AG04450 (cell line): ENCODE measurements at places on chromosomes 12 and 14.

DNA sequence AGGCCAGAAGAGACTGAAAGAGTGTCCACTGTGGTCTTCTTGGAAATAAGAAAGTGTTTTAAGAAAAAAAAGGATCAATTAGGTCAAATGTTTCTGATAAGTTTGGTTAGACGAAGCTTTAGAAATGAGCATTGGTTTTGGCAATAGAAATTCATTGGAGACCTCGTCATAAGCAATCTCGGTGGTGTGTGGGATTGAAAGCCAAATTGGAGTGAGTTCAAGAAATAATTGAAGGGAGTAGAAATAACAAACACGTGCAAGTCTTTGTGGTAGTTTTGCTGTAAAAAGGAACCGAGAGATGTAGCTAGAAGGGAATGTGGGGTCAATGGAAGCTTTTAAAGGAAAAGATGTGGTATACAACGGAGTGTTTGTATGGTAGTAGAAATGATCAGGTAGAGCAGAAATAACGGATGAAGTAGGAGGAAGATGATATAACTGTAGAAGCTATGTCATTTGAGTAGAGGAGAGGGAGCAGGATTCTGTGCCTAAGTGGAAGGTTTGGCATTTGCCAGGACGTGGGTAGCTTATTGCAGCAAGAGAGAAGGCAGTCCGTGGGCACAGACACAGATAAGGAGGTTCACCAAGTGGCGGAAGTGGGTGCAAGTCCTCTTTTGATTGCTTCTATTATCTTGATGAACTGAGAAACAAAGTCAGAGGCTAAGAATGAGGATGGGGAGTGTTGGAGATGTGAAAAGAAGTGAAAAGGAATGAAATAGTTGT, 146.2 kb downstream of the DACT1 start:
- no peak for DNase-seq

DNA sequence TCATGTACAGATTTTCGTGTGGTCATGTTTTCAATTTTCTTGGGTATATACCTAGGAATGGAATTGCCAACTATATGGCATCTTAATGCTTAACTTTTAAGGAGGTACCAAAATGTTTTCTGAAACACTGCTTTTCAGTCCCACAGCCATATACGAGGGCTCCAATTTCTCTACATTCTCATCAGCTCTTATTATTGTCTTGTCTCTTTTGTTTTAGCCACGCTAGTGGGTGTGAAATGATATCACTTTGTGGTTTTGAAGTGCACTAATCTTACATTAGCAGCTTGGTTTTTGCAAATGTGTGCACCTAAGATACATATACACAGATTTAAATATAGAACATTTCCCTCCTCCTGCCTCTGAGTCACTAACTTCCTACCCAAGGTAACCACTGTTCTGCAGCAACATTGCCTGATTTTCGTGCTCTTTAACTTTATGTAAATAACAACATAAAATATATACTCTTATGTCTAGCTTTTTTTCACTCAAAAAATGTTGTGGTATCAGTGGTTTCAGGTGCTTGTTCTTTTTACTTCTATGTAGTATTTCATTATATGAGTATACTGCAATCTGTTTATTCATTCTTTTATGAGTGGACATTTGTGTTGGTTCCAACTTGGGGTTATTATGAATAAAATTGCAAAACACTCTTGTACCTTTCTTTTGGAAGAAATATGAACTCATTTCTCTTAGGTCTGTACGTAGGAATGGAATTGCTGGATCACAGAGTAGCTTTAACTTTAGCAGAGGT, 73.1 kb downstream of the ZFP36L1 start:
- DNase-seq, result no peak

DNA sequence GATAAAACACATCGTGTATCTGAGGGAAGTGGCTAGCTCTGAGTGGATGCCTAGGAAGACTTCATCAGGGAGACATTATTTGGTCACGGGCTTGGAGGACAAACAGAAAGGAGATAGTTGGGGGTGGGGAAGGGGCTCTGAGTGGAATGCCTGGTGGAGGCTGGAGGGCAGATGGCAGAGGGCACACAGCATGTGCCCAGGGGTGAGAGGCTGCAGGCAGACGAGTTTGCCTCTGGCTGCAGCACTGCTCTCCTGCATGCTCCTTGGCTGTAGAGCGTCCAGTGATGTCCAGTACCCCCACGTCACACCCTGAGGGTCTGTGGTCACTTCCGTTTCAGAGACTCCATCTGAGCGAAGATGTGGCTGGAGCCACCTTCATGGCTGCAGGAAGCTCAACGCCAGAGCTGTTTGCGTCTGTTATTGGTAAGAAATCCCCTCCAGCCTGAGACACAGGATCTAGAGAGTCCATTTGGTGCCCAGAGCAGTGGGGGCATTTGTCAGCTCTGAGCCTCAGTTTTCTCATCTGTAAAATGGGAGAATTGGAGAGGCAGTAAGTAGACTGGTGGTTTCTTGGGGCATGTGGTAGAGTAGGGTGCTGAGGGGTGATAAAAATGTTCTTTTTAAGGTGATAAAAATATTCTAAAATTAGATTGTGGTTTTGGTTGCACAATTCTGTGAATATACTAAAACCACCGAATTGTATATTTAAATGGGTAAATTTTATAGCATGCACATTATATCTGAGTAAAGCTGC, 71.7 kb upstream of the RIN3 start:
- DNase-seq, result no peak

- peak; percentile 93 for DNase-seq
Observed at GRCh38 chr12:65649126-65649525, 175.2 kb upstream of the HMGA2 start.

DNA sequence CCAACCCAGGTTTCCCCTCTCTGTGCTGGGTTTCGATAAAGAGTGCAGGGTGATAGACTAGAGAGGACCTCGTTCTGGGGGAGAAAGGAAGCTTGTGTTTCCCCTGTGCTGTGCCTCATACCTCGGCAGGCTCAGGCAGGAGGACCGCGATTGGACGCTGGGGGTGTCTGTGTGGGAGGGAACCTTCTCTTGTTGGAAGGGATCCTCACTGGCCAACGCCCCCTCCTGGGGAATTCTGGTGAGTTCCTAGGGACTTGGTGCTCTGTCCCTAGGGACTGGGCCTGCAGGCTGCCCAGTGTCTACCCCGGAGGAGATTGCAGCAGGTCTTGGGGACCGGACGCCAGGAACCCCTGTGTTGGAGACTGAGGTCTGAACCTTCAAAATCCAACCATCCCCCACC, 157.4 kb upstream of the PRMT8 start:
- DNase-seq, result no peak

GRCh38 chr12:69719336-69720316, 19.0 kb upstream of the RAB3IP start:
- no peak for DNase-seq

DNA sequence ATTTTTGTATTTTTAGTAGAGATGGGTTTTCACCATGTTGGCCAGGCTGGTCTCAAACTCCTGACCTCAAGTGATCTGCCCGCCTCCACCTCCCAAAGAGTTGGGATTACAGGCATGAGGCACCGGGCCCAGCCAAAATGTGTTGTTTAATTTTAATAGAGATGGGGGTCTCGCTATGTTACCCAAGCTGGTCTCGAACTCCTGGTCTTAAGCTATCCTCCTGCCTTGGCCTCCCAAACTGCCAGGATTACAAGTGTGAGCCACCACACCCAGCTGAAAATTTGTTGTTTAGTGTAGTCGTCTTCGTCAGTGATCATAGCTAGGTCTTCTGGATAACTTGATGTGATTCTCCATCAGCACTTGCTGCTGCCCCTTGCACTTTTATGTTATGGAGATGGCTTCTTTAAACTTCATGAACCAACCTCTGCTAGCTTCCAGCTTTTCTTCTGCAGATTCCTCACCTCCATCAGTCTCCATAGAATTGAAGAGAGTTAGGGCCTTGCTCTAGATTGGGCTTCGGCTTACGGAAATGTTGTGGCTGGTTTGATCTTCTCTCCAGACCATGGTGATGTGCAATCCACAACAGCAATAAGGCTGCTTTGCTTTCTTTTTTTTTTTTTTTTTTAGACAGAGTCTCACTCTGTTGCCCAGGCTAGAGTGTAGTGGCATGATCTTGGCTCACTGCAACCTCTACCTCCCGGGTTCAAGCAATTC, 13.0 kb downstream of the ISCU start:
- no peak for DNase-seq

DNA sequence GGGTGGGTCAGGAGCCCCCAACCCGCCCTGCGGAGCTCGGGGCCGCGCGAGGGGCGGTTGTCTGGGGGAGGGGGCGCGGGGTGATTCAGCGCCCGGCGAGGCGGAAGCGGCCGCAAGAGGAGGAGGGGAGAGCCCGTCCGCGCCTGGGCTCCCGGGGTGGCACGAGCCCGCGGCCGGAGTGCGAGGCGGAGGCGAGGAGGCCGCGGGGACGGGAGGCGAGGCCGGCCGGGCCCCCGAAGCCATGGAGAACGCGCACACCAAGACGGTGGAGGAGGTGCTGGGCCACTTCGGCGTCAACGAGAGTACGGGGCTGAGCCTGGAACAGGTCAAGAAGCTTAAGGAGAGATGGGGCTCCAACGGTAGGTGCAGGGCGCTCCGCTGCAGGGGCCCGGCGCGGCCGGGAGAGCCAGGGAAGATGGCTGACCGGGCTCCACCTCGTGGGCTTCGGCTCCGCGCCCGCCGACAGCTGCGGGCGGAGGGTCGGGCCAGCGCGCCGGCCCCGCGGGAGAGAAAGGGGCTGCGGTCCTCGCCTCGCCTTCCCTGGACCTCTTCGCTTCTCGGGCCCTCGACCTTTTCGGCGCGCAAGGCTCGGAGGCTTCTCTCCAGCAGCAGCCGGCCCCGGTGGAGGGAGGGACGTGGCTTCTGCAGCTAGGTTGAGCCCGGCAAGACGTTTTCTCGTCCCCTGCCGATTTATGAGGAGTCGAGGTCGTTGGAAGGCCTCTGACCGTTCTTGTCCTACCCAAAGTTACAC, 677 bp downstream of the ATP2A2 start:
- DNase-seq, result no peak

DNA sequence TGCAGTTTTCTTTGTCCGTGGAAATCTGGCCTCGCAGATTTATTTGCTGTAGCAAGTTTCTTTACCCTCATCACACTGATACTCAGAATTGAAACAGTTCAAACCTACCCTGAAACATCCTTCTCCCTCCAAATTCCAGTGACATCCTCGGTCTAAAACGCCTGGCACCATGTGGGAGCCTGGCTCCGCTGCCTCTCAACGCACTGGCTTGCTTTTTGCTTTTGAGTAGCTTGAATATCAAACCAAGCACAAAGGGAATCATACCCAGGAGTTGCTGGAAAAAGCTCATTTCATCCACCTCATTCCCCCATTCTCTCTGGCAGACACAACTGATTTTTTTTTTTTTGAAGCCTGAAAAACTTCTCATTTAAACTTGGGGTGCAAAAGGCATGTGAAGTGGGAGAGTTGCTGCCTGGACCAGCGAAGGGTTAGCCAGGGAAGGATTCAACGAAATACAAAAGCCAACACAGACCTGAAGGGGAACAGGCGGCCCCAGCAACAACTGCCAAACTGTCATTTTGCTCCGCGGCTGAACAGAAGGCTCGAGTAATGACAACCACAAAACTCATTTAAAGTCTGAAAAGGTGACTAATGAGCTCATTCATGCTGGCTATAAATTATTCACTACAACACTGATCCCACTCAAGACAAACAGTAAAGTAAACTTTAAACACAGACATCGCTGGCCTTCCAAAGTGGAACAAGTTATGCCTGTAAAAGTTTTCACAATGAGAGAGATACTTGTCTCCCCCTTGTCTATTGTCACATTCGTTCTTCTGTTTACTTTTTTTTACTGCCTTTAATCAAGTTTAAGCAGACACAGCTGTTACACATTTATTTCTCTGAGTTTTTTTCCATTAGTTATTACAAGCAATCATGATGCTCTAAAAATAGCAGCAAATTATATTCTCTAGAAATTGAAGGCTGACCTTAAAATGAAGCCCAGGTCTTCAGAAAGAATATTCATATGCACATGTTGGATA, 12.5 kb upstream of the FOXN3 start:
- DNase-seq, result no peak

GRCh38 chr14:77659831-77660230, 43.4 kb upstream of the SPTLC2 start:
- no peak for DNase-seq

GRCh38 chr12:946631-947030, 2.9 kb downstream of the RAD52 start:
- DNase-seq, result no peak

DNA sequence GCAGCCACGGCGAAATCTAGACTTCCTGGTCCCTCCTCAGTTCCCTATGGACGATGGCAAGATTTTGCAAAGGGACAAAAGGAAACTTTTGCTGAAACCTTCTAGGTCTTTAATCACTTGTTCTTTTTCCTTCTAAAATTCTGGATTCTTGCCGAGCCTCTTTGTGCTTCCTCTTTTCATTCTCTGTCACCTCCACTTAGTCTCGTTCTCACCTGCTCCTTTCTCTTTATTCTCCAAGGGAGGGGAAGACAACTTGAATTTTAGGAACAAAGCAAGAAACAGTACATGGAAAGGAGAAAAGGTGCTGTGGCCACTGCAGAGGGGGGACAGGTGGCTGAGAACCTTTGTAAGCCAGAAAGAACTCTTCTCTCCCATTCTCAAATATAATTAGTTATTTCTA, 194.8 kb downstream of the CACNA1C start:
- no peak for DNase-seq

GRCh38 chr12:90921536-90921935, 33.4 kb downstream of the CCER1 start:
- no peak for DNase-seq

- no peak for DNase-seq
Observed at GRCh38 chr14:86902176-86902950, 1090.6 kb downstream of the GALC start.

GRCh38 chr14:80638620-80639515, 302.7 kb downstream of the CEP128 start:
- peak; percentile 58 for DNase-seq

DNA sequence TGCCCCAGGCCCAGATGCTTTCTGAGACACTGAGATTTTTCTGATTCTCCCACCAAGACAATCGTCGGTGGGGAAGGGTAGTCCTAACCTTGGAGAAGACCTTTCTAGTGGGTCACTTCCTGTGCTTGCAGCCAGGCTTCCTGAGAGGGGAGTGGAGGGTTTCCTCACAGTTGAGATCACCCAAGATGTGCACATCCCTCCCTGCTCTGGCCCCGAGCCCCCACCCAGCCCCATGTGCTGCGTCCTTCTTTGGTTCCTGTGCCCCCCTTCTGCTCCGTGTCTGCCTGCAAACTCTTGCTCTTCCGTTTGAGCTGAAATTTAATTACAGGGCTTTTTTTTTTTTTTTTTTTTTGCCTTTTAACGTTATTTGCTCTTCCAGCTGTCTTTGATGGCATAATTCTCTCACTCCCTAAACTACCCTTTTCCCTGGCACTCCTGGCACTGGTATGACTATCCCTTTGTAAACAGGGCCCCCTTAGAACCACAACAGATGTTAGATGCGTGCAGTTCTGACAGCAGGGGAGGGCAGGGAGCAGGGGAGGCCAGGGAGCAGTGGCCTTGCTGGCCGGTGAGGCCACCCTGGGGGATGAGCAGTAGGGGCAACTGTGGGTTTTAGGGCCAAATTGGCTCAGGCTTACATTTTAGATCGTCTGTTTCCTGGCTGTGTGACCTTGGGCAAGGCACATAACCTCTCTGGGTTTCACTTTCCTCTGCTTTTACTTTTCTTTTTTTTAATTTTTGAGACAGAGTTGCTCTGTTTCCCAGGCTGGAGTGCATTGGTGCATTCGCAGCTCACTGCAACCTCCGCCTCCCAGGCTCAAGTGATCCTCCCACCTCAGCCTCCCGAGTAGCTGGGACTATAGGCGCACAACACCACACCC, 144.5 kb downstream of the PHETA1 start:
- DNase-seq, result no peak

GRCh38 chr14:52315355-52315718, 1.2 kb downstream of the PTGER2 start:
- DNase-seq, result no peak

- no peak for DNase-seq
Observed at GRCh38 chr14:77646907-77647306, 30.5 kb upstream of the SPTLC2 start.

- DNase-seq, result peak; percentile 92
Observed at GRCh38 chr12:1474041-1474573, 120.3 kb downstream of the FBXL14 start.
